Activated CD4-positive, alpha-beta T cell treated with anti-CD3 and anti-CD28 coated beads, Interleukin-2, amount 10 ng/mL, durations not matched to agents 24 days and 14 days (primary cell): ENCODE measurements at places on chromosomes 5 and 9. TPM values are rescaled to one million over a fixed set of nuclear protein-coding genes. Genes with fewer than 3 reads are reported as not detected.
A peak's percentile ranks its signal among the peaks of the same experiment; 100 is the strongest.

NRARP gene
- total RNA-seq, result 12.9 and 13.4 TPM in 2 replicates

SMIM33 gene
- total RNA-seq, result 0.37 and 0.38 TPM in 2 replicates

CMBL gene
- total RNA-seq, result 0.35 and 2.0 TPM in 2 replicates

PAX5 gene
- 0.16 and 0.33 TPM in 2 replicates for total RNA-seq

- no peak for DNase-seq
Observed at GRCh38 chr9:12368569-12368968, 324.6 kb upstream of the TYRP1 start.

GRCh38 chr9:16275795-16276624, 594.5 kb downstream of the BNC2 start:
- no peak for DNase-seq

DNA sequence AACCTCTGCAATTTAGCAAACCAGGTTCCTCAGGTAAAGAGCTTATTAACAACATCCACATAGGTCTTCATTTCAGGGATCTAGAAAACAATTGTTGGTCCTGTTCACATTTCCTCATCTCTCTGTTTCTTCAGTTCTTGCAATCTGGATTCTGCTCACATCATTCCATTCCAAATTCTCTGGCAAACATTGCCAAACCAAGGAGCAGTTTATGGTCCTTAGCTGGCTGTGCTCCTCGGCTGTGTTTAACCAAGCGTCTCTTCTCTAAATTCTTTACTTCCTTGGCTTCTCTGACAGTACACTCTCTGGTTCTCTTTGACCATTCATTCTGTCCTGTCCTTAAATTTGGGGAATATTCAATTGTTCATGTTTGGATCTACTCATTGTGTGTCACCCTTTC, 65.8 kb upstream of the RANBP3L start:
- DNase-seq, result no peak

GRCh38 chr5:43303242-43303641, 10.0 kb downstream of the HMGCS1 start:
- no peak for DNase-seq

GRCh38 chr5:86878250-86878649, 260.5 kb downstream of the COX7C start:
- DNase-seq, result no peak

DNA sequence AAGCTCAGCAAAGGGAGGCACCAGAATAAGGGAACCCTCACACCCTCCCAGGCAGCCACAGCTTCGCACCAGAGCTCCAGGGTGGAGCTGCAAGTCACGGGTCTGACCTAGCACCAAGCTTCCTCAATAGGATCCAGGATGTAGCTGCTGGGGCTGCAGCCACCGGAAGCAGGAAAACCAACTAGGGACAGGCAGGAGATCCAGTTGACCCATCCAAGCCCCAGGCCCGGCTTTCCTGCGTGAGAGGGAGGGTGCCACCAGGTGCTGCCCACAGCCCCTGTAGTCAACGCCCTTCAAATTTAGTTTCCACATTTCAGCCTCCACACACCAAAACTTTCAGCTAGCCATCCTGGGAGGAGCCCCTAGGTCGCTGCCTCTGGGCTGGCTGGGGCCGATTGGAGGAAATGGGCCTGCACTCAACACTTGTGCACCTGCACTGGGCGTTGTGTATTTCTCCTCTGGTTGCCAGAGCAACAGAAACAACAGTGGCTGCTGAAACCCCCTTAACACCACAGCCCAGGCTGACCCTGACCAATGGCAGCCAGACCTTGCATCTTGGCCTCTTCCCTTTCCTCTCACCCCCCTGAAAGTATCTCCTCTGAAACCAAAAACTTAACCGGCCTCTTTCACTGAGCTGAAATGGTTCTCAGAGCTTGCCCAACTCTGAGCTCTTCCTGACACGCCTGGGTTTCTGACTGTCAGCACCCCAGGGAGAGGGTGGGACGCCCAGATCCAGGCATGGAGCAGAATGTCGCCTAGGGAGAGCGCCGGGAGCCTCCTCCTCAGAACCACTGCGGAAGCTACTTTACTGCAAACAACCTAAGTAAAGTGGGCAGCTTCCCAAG, 226.5 kb upstream of the MAP3K1 start:
- peak; percentile 92 for DNase-seq

GRCh38 chr5:81755320-81755719, 4.4 kb upstream of the SSBP2 start:
- DNase-seq, result no peak

- DNase-seq, result peak; percentile 91
Observed at GRCh38 chr9:114291064-114291474, 31.8 kb upstream of the ORM1 start.

DNA sequence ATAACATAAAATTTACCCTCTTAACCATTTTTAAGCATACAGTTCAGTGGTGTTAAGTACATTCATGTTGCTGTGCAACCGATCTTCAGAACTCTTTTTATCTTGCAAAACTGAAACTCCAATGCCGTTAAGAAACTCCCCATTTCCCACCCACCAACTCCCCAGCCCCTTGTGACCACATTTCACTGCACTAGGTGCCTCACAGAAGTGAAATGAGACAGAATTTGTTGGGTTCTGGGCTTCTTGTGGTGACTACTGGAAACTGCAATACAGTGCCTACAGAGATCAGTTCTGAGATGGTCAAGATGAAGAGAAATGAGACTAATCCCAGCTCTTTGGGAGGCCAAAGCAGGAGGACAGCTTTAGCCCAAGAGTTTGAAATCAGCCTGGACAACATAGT, 202.1 kb upstream of the SLC30A5 start:
- DNase-seq, result peak; percentile 82

- peak; percentile 60 for DNase-seq
Observed at GRCh38 chr5:60649288-60649917, 50.6 kb downstream of the DEPDC1B start.

- DNase-seq, result peak; percentile 88
Observed at GRCh38 chr9:77475641-77476473, 172.3 kb downstream of the GNA14 start.

DNA sequence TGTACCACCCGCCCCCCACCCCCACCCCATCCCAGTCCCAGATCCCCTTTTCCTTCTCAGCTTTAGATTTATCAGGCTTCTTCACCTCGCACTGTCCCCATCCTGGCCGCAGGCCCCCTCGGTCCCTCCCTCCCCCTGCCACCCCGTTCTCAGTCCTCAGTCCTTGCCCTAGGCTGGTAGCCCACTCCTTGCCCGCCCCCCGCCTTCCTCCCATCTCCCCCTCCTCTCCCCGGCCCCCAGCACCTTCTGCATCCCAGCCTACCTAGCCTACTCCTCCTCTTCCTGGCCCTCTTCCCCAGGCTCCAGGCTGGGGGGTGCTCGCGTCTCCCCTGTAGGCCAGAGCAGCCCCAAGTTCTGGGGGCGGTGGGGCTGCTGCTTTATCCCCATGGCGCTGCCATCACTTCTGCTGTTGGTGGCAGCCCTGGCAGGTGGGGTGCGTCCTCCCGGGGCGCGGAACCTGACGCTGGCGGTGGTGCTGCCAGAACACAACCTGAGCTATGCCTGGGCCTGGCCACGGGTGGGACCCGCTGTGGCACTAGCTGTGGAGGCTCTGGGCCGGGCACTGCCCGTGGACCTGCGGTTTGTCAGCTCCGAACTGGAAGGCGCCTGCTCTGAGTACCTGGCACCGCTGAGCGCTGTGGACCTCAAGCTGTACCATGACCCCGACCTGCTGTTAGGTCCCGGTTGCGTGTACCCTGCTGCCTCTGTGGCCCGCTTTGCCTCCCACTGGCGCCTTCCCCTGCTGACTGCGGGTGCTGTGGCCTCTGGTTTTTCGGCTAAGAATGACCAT, 828 bp downstream of the NPR2 start:
- no peak for DNase-seq

DNA sequence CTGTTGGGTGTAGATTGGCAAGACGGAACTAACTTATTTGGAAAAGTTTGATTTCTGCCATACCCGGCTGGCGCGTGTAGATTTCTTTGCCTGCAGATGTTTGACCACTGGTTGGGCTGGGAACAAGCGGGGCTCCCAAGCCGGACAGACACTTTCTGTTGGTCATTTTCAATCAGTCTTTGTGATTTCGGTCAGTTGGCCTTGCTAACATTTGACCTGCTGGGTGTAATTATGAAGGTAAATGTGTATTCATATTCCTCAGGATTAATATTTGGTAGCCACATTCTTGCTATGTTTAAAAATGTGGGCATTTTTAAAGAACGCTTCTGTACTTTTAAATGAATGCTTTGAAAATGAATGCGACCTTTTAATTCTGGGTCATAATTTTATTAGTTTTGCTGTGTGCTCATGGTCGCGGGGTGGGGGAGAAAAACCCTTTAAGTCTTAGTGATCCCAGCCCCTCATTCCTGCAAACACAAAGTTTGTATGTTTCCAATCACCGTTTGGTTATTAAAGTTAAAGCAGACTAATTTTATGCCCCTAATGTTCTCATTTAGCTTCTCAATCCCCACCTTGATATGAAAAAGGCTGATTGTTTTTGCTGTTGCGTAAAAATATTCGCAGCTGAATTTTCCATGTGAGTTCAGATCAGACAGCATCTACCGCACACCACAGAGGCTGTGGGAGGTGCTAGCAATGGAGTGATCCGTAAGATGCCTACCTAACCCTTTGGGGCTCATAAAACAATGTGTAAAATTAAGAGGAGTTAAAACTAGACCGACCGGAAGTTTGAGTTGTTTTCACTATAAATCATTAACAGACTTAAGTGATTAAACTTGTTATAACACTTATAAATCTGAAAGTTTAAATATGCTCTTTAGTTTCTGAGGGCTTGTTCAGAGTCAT, 1.5 kb downstream of the RASGRF2 start:
- DNase-seq, result peak; percentile 83

DNA sequence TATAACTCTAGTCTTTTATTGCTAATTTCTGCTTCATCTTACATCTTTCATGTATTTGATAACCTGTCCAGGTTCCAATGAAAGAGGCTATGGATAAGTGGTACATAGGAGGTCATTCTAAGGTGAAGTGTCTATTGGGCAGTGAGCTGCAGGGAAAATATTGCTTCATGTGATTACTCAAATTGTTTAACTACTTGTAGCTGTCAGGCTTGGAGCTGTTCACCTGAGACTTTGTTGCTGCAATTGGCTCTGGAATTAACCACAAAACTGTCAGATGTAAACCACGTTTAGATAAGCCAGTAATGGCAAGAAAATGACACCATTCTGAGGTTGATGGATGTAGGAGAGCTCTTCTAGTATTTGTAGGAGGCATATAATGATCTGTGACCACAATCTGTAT, 26.0 kb downstream of the ADAMTSL1 start:
- DNase-seq, result no peak

DNA sequence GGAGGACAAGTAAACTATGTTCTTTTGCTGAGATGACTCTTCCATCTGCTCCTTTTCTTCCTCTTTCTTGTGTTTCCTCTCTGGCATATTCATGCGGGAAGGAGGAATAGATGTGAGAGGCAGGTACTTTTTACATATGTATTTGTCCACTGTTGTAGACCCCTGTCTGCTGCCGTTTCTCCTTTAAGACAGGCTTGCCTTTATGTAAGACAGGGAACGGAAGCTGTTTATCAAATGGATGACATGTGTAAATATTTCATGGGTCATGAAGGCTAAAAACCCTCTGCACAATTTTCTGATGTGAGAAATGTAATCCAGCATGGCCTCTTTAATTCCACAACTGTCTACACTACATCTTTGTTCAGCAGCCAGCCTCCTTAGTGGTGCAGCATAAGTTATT, 1525.5 kb upstream of the NUDT12 start:
- no peak for DNase-seq

DNA sequence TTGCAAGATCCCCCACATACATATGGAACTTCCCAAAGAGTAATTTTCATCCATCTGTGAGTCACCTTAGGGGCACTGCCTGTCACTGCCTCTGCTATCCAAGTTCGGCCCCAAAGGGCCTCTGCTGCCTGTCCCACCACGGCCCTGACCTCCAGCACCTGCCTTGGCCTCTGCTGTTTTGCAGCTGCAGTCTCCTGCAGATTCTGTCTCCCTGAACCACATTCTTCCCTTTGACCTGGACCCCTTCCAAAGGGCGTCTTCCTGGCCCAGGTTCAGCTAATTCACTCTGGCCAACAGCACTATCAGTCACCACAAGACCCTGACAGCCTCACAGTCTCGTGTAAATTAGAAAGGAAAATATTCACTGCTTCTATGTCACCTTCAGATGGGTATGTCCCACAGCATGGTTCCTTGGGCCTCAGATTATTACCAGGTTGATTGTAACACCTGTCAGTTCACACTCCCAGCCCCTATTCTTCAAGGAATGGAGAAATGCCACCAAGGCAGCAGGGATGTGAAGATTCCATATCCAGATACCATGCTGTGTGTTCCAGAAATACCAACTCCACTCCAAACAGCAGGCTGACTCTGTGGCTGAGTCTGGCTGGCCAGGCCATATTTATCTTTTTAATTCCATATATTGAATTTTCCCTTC, 479.3 kb downstream of the ARHGEF28 start:
- DNase-seq, result no peak

DNA sequence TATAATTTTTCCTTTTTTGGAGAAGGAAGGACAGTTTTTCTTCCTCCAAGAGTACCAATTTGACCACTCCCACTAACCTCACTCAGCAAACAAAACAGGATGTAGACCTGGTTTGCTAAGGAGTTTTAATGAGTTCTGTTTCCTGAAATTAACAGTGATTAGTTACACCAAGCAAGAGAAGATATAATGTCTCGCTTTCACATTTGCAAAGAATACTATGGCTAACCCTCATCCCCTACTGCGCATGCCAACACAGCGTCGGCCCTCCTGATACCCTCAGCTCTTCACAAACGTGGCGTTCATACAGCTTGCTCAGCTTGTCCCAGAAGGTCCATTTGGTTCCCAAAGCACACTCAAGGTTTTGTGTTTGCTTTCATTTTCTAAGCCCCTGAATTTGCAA, 41.9 kb upstream of the IPPK start:
- DNase-seq, result peak; percentile 72

DNA sequence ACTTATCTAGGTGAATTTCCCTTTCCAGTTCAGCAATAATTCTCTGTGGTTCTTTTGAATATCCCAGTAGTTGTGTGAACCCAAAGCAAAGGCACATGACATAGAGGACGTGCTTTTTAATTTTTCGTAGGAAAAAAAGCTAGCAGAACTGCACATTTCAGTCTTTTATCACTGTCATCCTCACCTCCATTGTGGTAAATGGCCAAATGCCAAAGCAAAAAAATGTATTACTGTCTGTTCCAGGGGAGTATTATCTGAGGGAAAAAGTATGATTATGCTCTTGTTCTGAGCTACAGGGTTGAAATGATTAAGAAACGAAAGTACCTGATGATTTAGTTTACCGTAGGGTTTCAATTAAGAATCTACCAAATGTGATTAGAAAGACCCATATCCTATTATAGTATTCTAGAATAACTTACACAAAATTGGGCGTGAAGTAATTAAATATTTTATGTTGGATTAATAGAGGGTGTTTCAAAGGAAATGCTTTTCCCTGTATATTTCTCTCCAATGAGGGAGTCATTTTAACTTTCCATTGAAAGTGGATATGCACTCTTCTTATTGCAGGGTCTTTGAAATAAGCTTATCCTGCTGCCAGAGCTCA, 62.7 kb downstream of the CAVIN4 start:
- no peak for DNase-seq

DNA sequence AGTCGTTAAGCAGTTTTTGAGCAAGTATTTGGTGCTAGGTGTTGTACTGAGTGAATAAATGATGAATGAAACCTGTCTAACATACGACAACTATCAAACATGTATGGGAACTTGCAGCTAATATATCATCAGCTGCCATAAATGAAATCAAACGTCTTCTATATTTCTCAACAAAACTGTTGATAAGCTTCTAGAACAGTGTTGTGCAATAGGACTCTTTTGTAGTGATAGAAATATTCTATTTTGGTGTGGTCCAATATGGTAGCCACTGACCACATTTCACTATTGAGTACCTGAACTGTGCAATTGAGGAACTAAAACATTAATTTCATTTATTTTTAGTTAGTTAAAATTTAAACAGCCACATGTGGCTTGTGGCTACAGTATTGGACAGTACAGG, 16.3 kb upstream of the FYB1 start:
- no peak for DNase-seq
